Ureter (tissue), 1 donor: ENCODE measurements at places on chromosomes 2 and 18. TPM values are rescaled to one million over a fixed set of nuclear protein-coding genes. Genes with fewer than 3 reads are reported as not detected.

DNA sequence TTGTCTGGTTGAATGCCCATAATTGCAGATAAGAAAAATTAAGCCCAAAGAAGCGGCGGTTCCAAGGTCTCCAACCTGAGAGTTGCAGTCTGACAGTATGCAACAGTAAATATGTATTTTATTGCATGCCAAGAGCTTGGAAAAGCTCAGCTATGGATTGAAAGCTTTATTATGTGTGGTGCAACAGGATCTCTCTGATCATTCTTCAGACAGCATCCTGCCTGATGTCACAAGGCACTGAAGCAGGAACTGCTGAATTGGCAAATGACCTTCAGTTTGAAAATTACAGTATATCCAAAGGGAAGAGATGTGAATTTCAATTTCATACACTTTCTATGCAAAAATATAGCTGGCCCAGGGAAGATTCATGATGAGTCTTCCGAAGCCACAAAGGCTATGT, 42.5 kb downstream of the DOCK10 start:
- DNase-seq: no peak

- DNase-seq: no peak
Observed at GRCh38 chr2:88809216-88809615, 117.7 kb downstream of the RPIA start.

Gene DYNAP
- not detected for total RNA-seq

Gene RFX8
- not detected for total RNA-seq

DNA sequence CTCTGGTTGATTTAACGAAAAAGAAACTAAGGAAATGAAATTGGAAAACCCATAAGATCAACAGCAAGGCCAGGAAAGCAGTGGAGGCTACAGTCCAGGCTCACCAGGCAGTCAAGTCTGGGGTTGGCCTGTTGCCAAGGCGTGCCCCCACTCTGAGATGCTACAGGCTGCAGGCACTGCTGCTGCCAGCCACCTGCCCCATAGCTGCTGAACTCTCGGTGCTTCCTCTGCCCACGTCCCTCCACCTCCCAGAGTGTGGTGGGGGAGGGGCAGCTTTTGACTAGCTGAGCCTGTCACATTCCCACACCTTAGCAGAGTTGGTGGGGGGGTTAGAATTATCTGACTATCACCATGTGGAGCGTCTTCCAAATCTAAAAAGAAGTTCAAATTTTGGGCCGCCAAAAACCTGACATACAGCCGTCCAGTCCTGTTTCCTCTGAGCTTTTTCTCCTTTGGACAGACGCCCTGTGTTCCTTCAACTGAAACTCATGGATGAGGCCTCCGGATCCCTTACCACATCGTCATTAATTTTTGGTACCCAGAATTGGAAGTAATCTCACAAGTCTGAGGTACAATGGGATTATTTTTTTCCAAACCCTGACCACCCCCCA, 3.9 kb upstream of the SH3RF3 start:
- peak; percentile 35 for DNase-seq

GRCh38 chr2:231646476-231646875, 53.8 kb downstream of the TEX44 start:
- no peak for DNase-seq

DNA sequence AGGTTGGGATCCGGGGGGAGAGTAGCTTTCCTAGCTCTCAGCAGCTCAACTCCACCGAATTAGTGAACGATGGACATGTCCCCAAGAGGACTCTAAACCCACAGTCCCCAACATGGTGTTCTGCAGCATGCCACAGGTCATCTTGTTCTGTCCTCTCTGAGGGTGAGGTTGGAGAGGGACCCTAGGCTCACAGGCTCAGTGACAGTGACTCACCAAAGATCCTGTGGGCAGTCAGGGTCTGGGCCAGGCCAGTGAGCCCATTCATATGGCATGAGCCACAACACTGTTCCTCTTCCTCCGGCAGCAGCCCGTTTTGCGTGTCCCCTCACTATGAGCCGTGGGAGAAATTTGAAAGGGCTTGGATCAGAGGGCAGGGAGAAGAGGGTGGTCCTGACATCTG, 2.8 kb upstream of the SLC20A1 start:
- no peak for DNase-seq

Gene KIF1A
- total RNA-seq: 1.2 TPM

DNA sequence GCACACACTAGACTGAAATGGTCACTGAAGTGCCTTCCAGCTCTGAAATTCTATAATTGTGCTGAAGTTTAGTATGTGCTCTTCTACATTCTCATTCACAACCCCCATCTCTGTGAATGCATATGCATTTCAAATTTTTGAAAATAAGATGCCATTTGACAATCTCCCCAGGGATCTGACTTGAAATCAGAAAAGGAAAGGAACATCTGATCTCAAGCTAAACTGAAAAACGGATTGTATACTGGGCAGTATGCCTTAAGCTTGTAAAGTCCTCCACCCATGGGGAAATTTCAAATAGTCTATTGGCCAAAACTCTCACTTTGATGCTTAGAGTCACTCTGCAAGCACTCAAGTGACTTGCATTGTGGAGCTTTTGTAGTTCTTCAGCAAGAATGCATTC, 22.9 kb downstream of the FAP start:
- DNase-seq: no peak

GRCh38 chr2:190853531-190854383, 26.9 kb upstream of the GLS start:
- DNase-seq: no peak

Gene NAT8
- total RNA-seq: not detected

Gene INPP5D
- 43.4 TPM for total RNA-seq

DNA sequence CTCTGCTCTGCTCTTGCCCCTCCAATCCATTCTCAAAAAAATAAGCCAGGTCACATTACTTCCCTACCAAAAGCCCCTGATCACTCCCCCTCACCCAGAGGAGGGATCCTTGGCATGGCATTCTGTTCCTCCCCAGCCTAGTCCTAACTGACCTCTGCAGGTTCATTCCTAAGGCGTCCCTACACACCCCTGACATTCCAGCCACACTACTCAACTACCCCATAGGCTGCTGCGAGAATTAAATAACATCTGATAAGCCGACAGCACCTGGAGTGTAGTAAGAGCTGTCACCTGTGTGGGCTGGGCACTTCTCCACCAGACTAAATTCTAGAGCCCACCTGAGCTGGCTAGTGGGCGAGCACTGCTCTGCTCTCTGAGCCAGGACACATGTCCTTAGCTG, 44.7 kb upstream of the SLC1A4 start:
- no peak for DNase-seq

- DNase-seq: no peak
Observed at GRCh38 chr2:217847115-217847514, 155.7 kb downstream of the TNS1 start.

- DNase-seq: no peak
Observed at GRCh38 chr2:239119346-239120126, 271.7 kb downstream of the TWIST2 start.

GRCh38 chr18:5152343-5153020, 44.6 kb downstream of the AKAIN1 start:
- no peak for DNase-seq

GRCh38 chr2:119888680-119889079, 124.2 kb upstream of the EPB41L5 start:
- no peak for DNase-seq

Gene AQP12B
- total RNA-seq: not detected

Gene PROKR1
- total RNA-seq: not detected

DNA sequence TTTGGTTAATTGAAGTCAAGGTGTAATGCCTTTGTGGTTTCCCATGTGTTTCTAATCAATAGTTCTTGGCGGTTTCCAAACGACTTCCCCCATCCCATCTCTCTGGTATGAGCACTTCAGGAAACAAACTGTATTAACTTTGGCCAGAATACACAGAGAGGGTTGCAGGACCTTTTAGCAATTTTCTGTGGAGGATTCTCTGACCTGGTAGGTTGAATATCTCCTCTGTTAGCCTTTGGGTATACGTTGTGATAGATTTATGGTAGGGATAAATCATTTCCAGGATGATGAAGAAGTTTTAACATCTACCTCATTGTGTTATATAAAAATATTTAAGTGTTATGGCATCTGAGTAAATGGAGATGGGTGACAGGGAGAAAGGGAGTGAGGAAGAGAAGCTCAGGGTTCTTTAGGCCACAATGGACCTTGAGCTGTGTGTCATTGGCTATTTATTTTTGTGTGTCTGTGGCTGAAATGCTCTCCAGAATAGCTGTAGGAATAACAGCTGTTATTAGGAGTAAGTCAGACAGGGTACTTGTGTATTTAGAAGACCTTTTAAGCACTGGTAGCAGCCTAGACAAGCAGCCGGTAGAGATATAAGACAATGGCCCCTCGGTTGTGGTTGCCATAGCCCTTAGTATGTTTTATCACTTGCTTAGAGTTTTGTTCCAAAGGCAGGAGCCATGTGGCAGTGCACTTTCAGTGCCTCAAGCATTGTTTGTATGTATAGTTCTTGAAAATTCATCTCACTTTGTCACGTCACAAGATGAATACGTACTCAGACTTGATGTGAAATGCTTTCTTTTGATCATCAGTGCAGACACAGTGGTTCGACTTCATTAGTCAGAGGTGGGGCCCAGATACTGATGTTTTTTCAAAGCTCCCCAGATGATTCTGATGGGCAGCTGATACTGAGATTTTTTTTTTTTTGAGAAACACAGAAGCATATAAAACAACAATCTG, 91.1 kb downstream of the FMNL2 start:
- DNase-seq: no peak

GRCh38 chr18:48992133-48992532, 41.4 kb upstream of the SMAD7 start:
- DNase-seq: no peak

Gene TRIB2
- total RNA-seq: 45.4 TPM

DNA sequence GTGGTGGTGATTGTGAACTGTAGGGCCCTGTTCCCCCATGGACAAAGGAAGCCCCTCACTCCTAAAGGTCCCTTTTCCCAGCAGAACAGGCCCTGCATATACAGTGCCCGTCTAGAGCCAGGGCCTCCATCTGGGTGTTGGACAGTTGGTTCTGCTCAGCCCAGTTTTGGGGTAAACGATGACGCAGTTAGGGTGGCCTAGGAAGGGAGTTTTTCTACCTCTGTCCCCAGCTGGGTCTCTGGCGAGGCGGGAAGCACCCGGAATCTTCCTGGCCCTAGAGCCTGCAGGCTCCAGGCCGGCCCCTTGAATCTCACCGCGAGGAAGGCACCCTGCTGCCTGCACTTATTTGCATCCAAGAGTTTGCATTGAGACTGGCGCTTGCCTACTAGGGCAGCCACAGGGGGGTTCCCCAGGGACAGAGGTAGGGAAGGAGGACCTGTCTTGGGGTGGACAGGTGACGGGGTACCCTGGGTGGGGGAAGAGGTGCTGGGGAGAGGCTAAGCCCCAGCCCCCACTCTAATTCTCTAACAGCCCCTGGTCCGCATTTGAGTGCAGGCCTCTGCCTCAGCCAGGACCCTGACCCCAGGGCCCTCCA, 529 bp upstream of the MTA3 start:
- peak; percentile 54 for DNase-seq

DNA sequence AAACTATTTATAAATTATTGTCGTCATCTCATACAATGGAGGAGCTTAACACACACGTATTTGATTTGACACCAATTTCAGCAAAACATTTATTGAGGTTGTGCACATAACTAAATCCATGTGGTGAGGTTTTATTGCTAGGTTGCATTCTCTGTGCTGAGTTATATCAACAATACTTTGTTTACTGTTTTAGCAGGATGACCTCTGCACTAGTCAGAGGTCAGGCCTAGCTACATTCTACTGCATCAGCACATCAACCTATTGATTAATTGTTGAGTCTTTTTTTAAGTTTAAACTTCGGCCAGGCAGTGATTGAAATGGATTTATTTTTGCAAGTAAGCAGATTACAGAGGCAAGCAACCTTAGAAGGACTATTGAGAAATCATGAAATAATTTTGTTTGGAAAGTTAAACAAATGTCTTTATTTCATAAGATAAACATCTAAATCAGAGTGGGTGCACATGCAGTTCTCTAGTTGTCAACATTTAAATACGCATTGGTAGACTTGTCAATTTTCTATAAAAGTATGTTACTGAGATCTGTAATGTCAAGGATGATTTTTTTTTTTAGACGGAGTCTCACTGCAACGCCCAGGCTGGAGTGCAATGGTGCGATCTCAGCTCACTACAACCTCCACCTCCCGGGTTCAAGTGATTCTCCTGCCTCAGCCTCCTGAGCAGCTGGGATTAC, 75.2 kb upstream of the CD28 start:
- no peak for DNase-seq
